Naive thymus-derived CD4-positive, alpha-beta T cell (primary cell): ENCODE measurements at places on chromosomes 3 and 15. TPM values are rescaled to one million over a fixed set of nuclear protein-coding genes. Genes with fewer than 3 reads are reported as not detected.

- no peak overlapping the region for H3K27ac ChIP-seq
- no peaks in the 10 kb centered on the region for H3K27me3 ChIP-seq
- no peaks in the 10 kb centered on the region for H3K4me1 ChIP-seq
- H3K36me3 ChIP-seq, result no peaks in the 10 kb centered on the region
- H3K4me3 ChIP-seq, result no peak overlapping the region
These were observed 33.7 kb downstream of the IDH3A start for GRCh38 chr15:78182821-78183220.

GRCh38 chr3:76352051-76352450, 566.7 kb upstream of the ZNF717 start:
- H3K27me3 ChIP-seq, result no peaks in the 10 kb centered on the region
- H3K36me3 ChIP-seq, result no peaks in the 10 kb centered on the region
- no peaks in the 10 kb centered on the region for H3K4me1 ChIP-seq
- H3K27ac ChIP-seq, result no peak overlapping the region

Gene ABHD14A
- 23.7 TPM for total RNA-seq

DNA sequence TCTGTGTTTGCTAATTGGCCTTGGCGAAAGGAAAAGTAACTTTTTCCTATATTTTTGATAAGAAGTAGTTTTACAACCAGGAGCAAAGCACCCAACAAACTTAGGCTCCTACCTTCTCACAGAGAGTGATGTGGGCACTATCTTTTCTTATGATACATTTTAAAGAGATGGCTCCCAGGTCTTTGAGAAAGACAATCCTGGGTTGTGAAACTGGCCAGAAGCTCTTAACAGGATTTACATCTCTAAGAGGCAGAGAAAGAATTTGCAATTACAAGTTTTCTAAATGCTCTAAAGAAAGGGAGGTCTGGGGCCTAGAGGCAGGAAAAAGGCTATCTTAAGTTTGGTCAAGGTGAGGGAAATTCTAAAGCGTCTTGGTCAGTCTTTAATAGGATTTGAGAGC, 609.7 kb downstream of the VGLL3 start:
- H3K4me3 ChIP-seq, result no peak overlapping the region
- H3K27ac ChIP-seq, result no peak overlapping the region
- no peak for DNase-seq

DNA sequence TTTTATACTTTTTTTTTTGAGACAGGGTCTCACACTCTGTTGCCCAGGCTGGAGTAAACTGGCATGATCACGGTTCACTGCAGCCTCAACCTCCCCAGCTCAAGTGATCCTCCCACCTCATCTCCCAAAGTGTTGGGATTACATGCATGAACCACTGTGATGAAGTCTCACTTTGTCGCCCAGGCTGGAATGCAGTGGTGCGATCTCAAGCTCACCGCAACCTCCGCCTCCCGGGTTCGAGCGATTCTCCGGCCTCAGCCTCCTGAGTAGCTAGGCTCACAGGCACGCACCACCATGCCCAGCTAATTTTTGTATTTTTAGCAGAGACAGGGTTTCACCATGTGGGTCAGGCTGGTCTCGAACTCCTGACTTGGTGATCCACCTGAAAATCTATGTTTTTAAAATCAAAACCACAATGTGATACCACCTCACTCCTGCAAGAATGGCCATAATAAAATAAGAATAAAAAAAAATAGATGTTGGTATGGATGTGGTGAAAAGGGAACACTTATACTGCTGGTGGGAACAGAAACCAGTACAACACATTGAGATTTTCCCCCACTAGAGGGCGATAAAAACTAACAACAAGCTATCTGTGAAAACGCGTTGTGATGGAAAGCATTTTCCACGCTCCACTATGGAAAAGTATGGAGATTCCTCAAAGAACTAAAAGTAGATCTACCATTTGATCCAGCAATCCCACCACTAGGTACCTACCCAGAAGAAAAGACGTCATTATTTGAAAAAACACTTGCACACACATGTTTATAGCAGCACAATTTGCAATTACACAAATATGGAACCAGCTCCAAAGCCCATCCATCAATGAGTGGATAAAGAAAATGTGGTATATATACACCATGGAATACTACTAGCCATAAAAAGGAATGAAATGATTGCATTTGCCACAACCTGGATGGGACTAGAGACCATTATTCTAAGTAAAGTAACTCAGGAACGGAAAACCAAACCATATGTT, 26.8 kb upstream of the OCA2 start:
- no peak overlapping the region for H3K4me3 ChIP-seq
- H3K4me1 ChIP-seq, result no peaks in the 10 kb centered on the region
- DNase-seq, result peak; percentile 45
- H3K36me3 ChIP-seq, result peaks cover 54% of the 10 kb centered on the region
